ENCODE measurements at places on chromosomes 5 and 9.

GRCh38 chr9:91034521-91034920 lies 232.9 kb downstream of the SYK start:
- no peak for DNase-seq

GRCh38 chr5:34447424-34447823 lies 208.7 kb upstream of the RAI14 start:
- DNase-seq: no peak

DNA sequence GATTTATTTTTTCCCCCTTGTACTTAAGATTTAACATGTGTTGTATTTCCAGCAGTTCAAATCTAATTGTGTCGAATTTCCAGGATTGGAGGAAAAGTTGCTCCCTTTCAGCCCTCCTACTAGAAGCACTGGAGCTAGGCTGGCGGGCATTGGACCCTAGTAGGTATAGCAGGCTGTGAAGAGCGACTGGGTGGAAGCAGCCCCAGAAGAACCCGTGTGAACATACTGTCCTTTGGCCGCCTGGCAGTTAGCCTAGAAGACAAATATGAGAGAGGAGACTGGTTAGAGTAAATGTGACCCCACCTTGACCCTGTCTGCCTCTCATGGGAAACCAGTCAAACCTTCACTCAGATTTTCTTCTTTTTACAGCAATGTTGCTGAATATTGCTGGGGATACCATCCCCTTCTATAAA lies 13.9 kb downstream of the ALDOB start:
- no peak for DNase-seq

DNA sequence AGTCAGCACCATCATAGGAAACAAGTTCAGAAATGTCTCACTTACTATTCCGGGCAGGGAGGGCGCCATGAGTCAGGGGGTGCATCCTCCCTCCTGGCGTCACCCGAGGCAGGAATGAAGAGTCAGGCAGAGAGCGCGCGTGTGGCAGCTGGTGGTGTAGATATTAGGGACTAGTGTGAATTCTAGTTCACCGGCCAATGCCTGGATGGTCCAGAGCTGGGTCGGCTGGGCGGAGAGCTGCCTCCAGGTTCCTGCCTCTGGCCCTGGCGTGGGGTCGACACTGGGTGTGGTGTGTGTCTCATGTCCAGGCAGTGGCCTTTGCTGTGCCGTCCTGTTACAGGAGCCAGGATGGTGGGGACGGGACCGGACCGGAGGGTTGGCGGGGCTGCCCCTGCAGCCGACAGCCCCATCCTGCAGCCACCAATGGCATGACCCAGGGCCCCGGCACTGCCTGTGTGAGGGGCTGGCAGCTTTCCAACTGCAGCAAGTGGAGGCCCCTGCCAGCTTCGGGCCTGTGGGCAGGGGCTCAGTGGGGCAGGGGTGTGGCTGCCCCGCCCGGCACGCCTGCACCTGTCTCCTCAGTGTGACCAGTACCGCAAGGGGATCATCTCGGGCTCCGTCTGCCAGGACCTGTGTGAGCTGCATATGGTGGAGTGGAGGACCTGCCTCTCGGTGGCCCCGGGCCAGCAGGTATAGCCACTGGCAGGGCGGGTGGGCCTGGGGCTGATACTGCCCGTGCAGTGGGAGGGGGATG lies 9.1 kb downstream of the DIPK1B start:
- DNase-seq: no peak

DNA sequence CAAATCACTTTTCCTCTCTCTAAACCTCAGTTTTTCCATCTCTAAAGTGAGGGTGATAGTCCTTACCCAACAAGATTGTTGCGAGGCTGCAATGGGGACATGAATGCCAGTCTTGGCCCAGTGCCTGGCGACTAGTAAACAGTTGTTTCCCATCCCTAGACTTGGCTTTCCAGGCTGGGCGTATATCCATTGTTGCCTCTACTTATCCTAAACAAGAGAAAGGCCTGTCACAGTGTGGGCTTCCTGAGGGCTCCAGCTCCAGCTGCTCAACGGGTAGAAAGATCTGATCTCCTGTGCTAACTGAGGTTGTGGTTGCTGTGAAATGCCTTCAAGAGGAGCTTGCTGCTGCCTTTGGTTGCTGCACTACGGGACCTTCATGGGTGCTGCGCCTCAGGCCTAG lies 142.0 kb downstream of the NSG2 start:
- no peak for DNase-seq

GRCh38 chr9:6645355-6646292 lies at the start of gene GLDC:
Gene GLDC, minus strand, starts transcription at chr9:6645729. Its CDS starts 230 bp downstream, at chr9:6645499.
- peak; percentile 19 for DNase-seq

DNA sequence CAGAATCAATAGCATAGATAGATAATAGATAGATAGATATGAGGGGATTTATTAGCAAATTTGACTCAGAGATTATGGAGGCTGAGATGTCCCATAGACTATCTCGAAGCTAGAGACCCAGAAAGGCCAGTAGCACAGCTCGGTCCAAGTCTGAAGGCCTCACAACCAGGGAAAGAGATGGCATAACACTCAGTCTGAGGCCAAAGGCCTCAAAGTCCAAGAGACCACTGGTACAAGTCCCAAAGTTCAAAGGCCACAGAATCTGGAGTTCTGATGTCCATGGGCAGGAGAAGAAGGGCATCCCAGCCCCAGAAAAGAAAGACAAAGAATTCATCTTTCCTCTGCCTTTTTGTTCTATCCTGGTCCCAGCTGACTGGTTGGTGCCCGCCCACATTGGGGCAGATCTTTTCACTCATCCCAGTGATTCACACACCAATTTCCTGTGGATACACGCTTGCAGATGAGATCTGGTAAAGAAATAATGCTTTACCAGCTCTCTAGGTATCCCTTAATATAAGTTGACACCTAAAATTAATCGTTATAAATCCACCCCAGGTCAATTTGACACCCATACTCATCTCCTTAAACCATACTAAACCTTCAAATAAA lies 127.8 kb upstream of the FBN2 start:
- DNase-seq: no peak

GRCh38 chr9:70964861-70965260 lies 156.6 kb downstream of the TRPM3 start:
- no peak for DNase-seq

DNA sequence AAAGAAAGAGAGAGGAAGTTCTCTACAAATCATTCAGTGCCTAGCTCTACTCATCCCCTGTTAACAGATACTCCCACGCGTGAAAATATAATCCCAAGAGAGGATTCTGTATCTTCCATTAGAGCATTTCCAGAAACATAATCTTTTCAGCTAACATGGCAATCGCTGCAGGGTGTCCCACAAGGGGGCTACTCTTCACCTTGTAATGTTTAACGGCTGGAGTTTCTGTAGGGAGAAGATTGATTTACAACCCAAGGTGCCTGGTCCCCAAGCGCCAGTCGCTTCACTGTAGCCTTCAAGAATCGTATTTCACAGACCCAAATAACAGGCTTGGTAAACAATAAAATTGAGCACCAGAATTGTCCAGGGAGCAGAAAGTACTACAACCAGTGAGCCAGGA lies 318.7 kb downstream of the TLE1 start:
- no peak for DNase-seq

- DNase-seq: no peak
These were observed 304.4 kb downstream of the TLE1 start for GRCh38 chr9:81384911-81385310.

- no peak for DNase-seq
These were observed 16.9 kb downstream of the SEMA6A start for GRCh38 chr5:116557669-116558271.

- no peak for DNase-seq
These were observed 62.0 kb upstream of the RNU6ATAC start for GRCh38 chr9:134226221-134226930.

DNA sequence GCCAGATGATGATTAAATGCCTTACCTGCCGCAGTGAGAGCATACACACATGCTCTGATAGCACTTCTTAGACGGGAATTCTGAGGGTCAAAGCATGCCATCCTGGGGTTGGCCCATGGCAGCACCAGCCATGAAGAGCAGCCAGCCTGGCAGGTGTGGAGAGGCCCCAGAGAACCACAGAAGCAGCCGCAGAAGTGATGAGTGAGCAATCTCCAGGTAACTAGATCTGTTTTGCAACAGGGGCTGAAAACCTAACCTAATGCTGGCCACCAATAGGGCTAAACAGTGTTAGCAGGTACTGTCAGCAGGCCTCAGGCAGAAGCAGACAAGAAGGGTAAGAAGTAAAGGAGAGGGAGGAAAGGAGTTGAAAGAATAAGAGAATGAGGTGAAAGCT lies 33.5 kb upstream of the HOMER1 start:
- DNase-seq: no peak

- no peak for DNase-seq
These were observed 216.9 kb upstream of the TLX3 start for GRCh38 chr5:171092194-171092593.

- no peak for DNase-seq
These were observed 380.5 kb upstream of the SMC2 start for GRCh38 chr9:103713631-103714030.

GRCh38 chr5:131637694-131638093 lies 2.7 kb upstream of the RAPGEF6 start:
- no peak for DNase-seq

DNA sequence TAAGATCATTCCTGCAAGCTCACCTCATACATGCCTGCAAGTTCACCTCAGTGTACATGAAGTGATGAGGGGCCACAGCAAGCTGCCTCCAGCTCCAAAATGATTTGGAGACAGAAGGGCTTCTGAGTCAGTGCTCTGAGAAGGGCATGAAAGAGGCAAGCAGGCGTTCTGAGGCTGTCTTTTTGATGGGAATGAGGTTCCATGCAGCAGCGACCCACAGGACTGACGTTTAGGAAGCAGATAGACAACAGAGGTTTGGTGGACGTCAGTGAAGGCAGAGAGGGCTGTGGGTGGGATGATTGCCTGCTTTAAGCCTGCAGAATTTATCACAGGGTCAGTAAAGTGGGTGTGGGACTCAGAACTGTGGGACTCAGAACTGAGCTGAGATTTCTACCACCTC lies 8.9 kb upstream of the SMIM32 start:
- no peak for DNase-seq

- no peak for DNase-seq
These were observed 56.3 kb upstream of the KCNN2 start for GRCh38 chr5:114305402-114306207.

DNA sequence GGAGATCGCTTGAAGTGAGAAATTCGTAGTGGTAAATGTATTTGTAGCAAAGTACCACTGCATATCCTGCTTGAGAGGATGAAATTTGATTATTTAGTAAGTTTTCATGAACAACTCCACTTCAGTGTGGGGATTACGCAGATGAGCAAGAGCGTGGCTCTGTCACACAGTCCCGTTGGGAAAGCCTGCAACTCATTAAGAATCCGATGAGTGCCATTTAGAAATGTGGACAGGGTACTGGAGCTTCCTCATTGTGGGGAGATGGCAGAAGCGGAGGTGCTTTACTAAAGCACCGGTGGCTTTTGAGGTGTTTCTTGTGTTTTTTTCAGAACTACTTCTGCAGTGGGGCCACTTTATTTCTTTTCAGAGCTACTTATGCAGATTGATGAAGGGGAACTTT lies 1.4 kb downstream of the TJP2 start:
- DNase-seq: no peak
